ENCODE measurements at places on chromosomes 6 and 20.
A peak's percentile ranks its signal among the peaks of the same experiment; 100 is the strongest.

DNA sequence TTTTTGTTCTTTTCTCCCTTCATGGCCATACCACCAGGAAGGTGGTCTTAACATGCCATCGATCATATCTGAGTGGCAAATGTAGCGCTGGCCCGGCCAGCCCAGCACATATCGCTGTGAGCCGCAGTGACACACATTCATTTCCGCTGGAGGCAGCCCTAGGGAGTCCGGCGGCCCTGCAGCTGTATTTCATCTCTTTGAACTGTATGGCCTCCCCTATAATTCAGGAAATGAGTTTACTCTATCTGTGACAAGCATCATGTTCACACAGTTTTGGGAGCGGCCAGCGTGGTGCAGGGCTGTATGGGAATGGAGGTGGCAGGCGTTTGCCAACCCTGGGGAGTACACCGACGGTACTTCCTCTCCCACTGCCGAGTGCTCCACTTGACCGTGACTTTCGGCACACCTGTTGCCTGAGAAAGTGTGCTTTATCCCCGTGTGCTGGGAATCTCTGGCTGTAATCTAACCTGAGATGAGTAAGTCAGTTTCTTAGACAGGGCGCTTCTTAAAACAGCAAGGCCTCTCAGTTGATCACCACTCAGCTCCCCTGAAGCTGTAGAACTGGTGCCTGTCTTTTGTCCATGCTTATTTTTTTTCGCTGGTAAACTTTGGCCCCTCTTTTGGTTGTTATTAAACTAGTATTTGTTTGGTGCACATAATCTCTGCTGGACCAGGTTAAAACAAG, 257.1 kb upstream of the TAB2 start:
- no peak for DNase-seq

- no peak for DNase-seq
These were observed 112.1 kb upstream of the GPR6 start for GRCh38 chr6:109865968-109866367.

GRCh38 chr6:26156850-26157250, 69.6 kb downstream of the HFE start:
- peak; percentile 87 for DNase-seq

DNA sequence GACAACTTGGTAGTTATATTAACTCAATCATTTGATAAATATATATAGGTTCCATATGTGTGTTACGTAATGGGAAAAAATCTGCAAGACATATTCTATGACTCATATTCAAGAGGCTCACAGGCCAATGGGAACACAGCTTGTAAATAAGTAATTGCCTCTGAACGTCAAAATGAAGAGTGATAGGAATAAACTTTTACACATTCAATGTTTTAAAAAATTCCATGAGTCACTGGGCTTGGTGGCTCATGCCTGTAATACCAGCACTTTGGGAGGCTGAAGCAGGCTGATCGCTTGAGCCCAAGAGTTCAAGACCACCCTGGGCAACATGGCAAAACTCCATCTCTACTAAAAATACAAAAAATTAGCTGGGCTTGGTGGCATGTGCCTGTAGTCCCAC, 209.4 kb upstream of the MCHR2 start:
- no peak for DNase-seq

DNA sequence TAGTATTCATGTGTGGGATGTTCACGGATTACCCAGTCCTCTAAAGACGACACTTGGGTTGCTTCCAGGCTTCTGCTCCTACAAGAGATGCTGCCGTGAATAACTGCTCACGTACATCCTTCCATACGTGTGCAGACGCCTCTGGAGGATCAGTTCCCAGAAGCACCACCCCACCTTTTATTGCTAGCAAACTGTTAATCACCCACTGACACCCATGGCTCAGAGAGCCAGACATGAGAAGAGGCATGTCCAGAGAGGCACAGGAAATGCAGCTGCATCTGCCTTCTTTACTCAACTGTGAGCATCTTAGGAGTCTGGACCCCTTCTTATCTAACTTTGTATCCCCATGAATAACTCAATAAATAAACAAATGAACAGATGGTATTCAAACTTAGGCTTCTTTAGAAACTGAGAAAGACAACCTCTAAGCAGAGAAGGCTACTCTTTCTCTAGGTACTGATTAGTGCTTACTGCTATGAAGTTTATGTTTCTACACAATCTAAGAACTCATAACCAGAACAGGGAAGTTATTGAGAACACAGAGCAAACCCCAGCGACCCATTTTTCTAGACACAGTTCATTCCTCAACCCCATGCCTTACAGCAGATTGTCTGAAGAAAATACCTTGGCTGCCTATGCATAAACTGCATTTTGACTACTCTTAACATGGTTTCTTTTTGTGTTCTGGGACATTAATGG, 228.7 kb upstream of the RREB1 start:
- no peak for DNase-seq

DNA sequence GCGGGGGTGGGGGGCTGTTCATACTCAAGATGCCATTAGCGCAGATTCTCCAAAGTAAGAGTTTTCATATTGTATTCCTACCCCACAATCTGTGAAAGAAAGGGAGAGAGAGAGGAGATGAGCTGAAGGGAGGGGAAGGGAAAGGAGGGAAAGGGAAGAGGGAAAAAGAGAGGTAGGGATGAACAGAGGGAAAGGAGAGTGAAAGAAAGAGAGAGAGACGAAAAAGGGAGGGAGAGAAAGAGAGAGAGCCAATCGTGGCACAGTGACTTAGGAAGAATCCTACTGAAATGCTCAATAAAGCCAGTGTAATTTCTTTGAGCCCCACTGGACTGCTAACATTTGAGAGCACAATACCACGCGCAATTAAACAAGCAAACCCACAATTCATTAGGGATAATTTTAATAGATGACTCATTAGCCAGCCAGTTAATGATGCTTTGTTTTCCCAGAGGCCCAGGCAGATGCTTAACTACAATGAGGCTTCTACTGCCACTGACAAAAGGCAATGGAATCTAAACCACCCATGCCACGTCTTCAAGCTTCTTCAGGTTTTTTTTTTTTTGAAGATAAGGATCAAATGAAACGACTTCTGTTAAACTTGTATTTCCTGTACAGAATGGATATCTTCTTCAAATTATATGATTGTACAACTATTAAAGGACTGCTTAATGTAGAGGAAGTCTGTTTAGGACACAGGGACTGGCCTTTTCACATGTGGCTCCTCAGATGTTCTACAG, 306.8 kb downstream of the FOXC1 start:
- no peak for DNase-seq

All from sciatic nerve (tissue), 2 donors.